Activated CD8-positive, alpha-beta memory T cell treated with anti-CD3 and anti-CD28 coated beads, Interleukin-2, amount 10 ng/mL, durations not matched to agents 7 days and 5 days (primary cell): ENCODE measurements at places on chromosomes 2 and 18.

DNA sequence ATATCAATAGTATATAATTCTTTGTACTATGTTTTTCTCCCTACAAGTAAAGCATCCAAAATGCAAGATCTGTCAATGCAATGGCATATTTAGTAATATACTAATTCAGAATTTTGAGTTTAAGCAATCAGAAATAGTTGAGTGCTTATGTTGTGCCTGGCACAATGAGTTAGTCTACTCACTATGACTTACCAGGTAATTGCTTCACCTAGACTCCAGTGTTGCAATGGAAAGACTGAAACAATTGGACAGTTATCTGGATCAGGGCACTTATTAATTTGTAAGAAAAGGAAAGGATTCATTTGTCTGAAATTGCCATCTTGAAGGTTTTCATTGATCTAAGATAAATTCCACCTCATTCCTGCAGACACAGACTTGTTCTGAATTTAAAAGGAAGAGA is 97.6 kb upstream of the TCF4 start:
- no peak for DNase-seq
- H3K27ac ChIP-seq, result no peak overlapping the region
- H3K4me3 ChIP-seq, result no peak overlapping the region

DNA sequence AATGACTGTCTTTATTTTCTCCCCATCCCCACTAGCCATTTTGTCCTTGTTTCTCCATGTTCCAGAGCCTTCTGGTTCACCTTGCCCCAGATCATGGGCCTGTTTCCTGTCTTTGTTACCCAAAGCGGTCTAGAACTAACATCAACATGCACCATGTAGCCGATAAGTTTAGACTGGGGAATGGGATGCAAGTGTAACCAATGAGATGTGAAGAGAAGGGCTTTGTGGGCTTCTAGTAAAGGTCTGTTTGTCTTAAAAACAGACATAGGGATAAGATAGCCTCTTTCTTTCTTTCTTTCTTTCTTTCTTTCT is 25.7 kb downstream of the INPP5D start:
- H3K4me3 ChIP-seq, result no peak overlapping the region
- DNase-seq, result no peak
- H3K36me3 ChIP-seq, result peaks cover 67% of the 10 kb centered on the region

GRCh38 chr2:22355816-22356433 is 1029.1 kb upstream of the KLHL29 start:
- H3K36me3 ChIP-seq, result no peaks in the 10 kb centered on the region
- H3K27me3 ChIP-seq, result no peaks in the 10 kb centered on the region
- peak; percentile 53 for DNase-seq
- no peaks in the 10 kb centered on the region for H3K4me1 ChIP-seq
- no peak overlapping the region for H3K27ac ChIP-seq
- no peak overlapping the region for H3K4me3 ChIP-seq

- no peaks in the 10 kb centered on the region for H3K27me3 ChIP-seq
- peaks cover 33% of the 10 kb centered on the region for H3K4me1 ChIP-seq
- H3K27ac ChIP-seq, result no peak overlapping the region
- H3K4me3 ChIP-seq, result no peak overlapping the region
These were observed 113.3 kb upstream of the ACVR1C start for GRCh38 chr2:157741819-157742484.

GRCh38 chr18:23115683-23116096 is 19.6 kb upstream of the CABLES1 start:
- H3K27ac ChIP-seq, result no peak overlapping the region
- H3K4me3 ChIP-seq, result no peak overlapping the region
- H3K27me3 ChIP-seq, result peaks cover 15% of the 10 kb centered on the region

- no peak overlapping the region for H3K27ac ChIP-seq
- peaks cover 36% of the 10 kb centered on the region for H3K4me1 ChIP-seq
- H3K4me3 ChIP-seq, result no peak overlapping the region
- H3K27me3 ChIP-seq, result peaks cover 16% of the 10 kb centered on the region
- peaks cover 14% of the 10 kb centered on the region for H3K36me3 ChIP-seq
These were observed 5.0 kb downstream of the MAL start for GRCh38 chr2:95030496-95030895.

DNA sequence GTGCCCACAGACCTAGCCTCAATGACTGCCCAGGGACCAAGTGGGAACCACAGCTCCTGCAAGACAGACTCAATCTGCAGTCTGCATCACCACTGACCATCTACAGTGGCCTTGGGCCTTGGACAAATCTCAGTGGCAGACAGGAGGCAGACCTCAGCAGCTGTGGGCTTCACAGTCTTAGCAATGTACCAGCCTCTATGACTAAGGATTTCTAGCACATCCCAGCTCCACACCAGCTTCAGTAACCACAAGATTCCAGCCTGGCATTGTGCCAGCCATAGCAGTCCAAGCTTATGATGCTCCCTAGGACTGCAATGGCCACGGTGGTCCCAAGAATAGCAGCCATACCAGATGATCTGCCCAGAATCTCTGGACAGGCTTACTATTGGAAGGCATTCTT is 19.6 kb upstream of the WDR75 start:
- no peaks in the 10 kb centered on the region for H3K27me3 ChIP-seq
- no peaks in the 10 kb centered on the region for H3K4me1 ChIP-seq
- no peak overlapping the region for H3K4me3 ChIP-seq
- no peaks in the 10 kb centered on the region for H3K36me3 ChIP-seq
- DNase-seq, result no peak
- H3K27ac ChIP-seq, result no peak overlapping the region

- no peak overlapping the region for H3K27ac ChIP-seq
- DNase-seq, result no peak
- no peaks in the 10 kb centered on the region for H3K4me1 ChIP-seq
- peaks cover 28% of the 10 kb centered on the region for H3K36me3 ChIP-seq
- no peak overlapping the region for H3K4me3 ChIP-seq
- H3K27me3 ChIP-seq, result no peaks in the 10 kb centered on the region
These were observed 38.9 kb downstream of the HIBCH start for GRCh38 chr2:190280565-190281350.
